ENCODE measurements at places on chromosomes 3 and 15.

- no peak for DNase-seq
These were observed 63.3 kb upstream of the GATM start for GRCh38 chr15:45441686-45442085.

- DNase-seq, result no peak
These were observed 304.5 kb downstream of the AGBL1 start for GRCh38 chr15:86384186-86384585.

GRCh38 chr3:126052196-126053058, 31.5 kb downstream of the SLC41A3 start:
- no peak for DNase-seq

GRCh38 chr3:84836961-84837360, 121.8 kb upstream of the CADM2 start:
- peak; percentile 34 for DNase-seq

DNA sequence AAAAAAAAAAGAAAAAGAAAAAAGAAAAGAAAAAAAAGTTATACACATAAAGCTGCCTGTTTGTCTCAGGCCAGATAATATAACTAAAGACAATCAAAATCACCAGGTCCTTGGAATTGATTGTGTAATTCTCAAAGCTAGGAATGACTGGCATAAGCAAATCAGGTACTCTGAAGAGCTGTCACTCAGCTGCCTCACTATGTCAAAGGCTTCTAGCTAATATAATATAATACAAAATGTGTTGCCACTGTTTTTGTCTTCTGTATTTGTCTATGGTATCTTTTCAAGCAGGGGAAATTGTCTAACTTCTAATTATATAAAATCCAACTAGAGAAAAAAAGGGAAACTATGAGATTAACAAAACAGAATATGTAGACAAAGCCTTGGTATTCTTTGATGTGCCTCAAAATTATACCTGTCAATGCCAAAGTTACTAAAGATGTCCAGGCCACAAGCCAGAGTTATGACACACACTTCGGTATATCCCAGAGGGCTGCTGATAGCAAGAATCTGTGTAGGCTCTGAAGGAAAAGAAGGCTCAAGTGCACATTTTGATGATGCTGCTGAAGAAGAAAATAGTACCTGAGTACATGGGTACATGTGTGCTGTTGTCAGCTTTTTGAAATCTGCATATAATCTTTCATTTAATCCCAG, 37.0 kb upstream of the NR2E3 start:
- DNase-seq, result no peak

All from H7 (cell line).